ENCODE measurements at places on chromosomes 3 and 15.

DNA sequence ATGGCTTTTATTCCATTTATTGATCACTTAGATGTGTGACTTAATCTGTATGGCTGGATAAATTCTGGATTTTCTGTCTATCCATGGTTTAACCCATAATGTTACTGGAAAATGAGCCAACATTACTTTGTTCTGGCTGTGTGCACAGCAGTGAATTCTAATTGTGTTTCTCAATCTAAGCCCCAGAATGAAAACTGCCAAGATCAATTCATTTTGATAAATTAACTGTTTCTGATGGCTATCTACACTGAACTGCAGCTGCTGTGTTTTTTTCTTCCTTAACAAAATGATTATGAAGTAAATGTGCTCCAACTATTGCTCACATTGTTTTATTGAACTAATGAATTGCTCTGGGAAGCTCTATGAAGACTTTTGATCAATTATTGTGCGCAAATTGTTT lies 35.7 kb upstream of the CPB1 start:
- DNase-seq: no peak

DNA sequence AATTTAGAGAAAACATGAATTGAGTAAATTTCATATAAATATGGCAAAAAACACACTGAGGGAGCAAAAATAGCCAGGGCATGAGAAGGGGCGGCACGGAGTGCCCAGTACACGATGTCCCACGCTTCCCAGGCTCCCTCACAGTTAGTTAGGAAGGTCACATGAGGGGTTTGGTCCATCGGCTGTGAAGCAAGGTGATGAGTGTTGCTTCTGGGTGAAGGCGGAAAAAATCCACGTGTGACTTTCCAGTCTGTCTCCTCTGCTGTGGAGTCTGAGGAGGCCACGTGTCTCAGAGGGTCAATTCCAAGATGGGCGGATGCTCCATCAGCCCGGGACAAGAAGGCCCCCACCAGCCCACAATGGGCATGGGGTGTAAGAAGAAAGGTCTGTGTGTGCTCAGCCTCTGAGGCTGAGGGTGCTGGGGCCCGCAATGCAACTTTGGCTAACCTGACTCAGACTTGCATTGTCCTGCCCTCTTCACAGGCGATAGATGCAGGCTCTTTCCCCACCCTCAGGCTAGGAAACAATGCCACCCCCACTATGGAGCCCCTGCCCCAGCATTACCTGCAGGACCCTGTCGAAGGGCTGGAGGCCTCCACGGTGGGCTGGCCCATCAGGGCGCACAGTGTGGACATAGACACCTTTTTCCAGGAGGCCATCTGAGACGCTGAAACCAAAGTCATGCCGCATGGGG lies 45.7 kb downstream of the GRIP2 start:
- DNase-seq: no peak

- DNase-seq: no peak
Measured at GRCh38 chr3:147197739-147198138, 208.6 kb downstream of the ZIC4 start.

DNA sequence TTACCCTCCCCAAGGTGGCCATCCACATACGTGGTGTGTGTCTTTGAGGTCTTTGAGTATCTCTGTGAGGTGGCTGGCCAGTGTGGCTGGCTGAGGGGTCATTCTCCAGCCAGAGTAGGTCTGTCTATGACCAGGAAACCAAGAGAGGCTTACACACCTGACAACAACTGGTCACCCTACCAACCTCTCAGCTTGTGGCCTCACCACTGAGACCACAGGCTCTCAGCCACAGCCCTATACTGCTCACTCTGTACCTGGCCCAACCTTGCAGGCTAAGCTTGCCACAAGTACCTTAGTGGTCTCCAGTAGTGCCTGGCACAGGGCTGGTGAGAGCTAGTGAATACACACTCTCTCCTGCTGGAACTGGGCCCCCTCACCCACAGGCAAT lies 5.1 kb downstream of the HEMK1 start:
- DNase-seq: no peak
